ENCODE measurements at places on chromosomes 6 and 20. TPM values are rescaled to one million over a fixed set of nuclear protein-coding genes. Genes with fewer than 3 reads are reported as not detected.

DNA sequence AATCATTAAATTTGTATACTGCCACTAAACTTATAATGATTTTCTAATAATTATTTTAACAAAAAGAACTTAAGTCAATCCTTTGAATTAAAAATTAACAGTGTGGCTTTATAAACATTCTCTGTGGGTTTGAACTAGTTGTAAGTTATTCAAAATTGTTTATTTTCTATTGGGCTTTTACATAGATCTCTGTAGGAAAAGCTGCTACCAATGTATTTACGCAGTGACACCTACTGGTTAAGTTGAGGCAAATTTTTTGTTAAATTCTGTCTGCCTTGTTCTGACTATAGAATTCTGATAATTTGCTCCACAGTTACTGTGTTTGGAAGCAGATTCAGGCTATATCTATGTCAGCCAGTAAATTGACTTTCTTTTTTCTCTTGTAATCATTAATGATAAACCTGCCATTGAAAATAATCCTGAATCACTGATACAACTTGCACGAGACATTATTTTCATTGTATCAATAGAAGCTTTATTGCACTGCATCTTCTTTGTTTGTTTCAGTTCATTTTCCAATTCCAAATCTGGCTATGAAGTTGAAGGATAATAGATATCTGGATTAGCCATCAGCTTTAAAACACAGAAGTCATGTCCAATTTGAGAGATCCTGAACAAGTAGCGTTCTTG lies 66.0 kb upstream of the UTRN start:
- H3K36me3 ChIP-seq = peaks cover 5% of the 10 kb centered on the region
- no peak overlapping the region for H3K27ac ChIP-seq
- DNase-seq = no peak

- H3K36me3 ChIP-seq = peaks cover 8% of the 10 kb centered on the region
- no peak overlapping the region for H3K27ac ChIP-seq
- H3K4me3 ChIP-seq = no peak overlapping the region
- H3K27me3 ChIP-seq = no peaks in the 10 kb centered on the region
Measured at GRCh38 chr6:116390581-116390980, 19.8 kb downstream of the DSE start.

DNA sequence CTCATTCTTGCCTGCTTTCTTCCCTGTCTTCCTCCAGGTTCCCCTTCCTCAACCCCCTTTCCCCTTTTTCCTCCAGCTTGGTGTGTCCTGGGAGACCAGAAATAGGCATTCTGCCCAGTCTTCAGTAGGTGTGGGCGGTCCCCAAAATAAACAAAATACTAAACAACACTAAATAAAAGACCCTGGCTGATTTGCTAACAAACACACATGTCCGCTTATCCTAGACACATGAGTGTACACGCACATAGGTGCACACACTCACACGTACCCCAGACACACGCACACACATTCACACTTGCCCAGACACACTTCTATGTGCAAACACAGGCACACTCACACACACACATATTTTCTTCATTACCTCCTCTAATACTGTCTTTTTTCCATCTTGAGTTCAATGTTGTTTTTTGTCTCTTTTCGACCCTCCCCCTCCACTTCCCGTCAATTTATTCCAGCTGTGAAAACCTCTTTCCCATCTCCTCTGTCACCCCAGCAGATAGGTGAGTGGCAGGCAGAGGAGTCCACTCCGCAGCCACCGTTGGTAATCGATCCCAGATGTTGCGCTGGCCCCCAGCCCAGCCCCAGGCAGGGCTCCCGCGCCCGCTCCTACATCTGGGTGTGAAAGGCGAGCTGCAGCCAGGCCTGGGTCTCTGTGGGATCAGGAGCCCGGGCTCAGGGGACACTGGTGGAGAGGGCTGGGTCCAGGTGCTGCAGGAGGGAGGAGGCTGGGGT lies 56.9 kb upstream of the FOXP4 start:
- peak overlapping the region; percentile 60 for H3K4me3 ChIP-seq
- H3K36me3 ChIP-seq = no peaks in the 10 kb centered on the region
- peak; percentile 83 for DNase-seq
- H3K27me3 ChIP-seq = peaks cover 15% of the 10 kb centered on the region

DNA sequence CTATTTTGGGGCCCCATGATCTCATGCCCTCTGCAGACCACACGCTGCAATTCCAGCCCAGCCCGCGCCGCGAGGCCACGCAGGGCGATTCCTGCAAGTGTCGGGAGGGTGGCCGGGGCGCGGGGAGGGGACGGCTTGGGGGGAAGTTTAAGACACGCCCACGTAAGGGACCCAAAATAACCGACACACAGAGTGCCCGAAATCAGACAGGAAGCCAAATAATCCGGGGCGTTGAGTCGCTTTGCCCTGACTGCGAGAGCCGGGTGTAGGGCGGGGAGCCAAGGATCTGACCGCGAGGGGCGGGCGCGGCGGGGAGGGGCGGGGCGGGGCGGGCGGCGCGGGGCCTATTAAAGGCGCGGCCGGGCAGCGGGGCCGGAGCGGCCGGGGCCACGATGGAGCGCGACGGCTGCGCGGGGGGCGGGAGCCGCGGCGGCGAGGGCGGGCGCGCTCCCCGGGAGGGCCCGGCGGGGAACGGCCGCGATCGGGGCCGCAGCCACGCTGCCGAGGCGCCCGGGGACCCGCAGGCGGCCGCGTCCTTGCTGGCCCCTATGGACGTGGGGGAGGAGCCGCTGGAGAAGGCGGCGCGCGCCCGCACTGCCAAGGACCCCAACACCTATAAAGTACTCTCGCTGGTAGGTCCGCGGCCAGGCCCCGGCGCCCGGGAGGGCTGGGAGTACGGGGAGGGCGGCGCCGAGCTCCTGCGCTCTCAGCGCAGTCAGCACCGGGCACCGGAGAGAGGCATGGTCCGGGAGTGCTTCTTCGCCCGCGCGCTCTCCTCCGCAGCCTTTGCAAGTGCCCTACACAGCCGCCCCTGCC lies at the start of gene ENPP1:
ENPP1 (plus strand) TSS at position 377 of the 816 bp plus-strand sequence; CDS start at position 393, 16 bp downstream.
- H3K27me3 ChIP-seq = peaks cover 56% of the 10 kb centered on the region
- H3K36me3 ChIP-seq = no peaks in the 10 kb centered on the region
- peak within 1 kb of the TSS; percentile 63 for H3K27ac ChIP-seq
- H3K4me1 ChIP-seq = peaks cover 6% of the 10 kb centered on the region
- DNase-seq = peak; percentile 74
- peak within 1 kb of the TSS; percentile 93 for H3K4me3 ChIP-seq

DNA sequence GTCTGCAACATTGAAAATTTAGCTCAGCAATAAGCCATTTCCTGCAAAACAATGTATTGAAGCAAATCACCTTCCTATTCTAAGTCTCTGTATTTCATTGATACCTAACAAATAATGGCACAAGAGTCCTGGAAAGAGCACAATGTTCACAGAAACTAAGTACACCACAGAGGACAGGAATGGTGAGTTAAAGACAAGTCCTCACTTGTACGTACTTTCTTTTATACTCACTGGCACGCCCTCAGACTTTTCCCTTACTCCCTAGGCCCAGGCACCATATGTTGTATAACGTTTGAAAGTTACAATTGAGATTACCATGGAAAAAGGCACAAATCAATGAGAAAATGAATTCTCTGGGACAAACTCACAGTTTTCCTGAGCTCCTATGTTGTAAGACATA lies 683.0 kb upstream of the MANEA start:
- no peaks in the 10 kb centered on the region for H3K36me3 ChIP-seq
- no peak overlapping the region for H3K27ac ChIP-seq
- no peak for DNase-seq
- no peaks in the 10 kb centered on the region for H3K4me1 ChIP-seq
- no peaks in the 10 kb centered on the region for H3K27me3 ChIP-seq
- no peak overlapping the region for H3K4me3 ChIP-seq

- H3K4me1 ChIP-seq = peaks cover 23% of the 10 kb centered on the region
- peak overlapping the region; percentile 72 for H3K4me3 ChIP-seq
- H3K27ac ChIP-seq = no peak overlapping the region
- peaks cover 34% of the 10 kb centered on the region for H3K27me3 ChIP-seq
Measured at GRCh38 chr20:5003626-5004025, 2.3 kb upstream of the SLC23A2 start.

Gene CST2
- total RNA-seq = 2.6 TPM
